ENCODE measurements at places on chromosomes 13 and 19. TPM values are rescaled to one million over a fixed set of nuclear protein-coding genes. Genes with fewer than 3 reads are reported as not detected.

- DNase-seq, result peak; percentile 84
- peaks cover 18% of the 10 kb centered on the region for H3K36me3 ChIP-seq
- H3K27me3 ChIP-seq, result no peaks in the 10 kb centered on the region
Observed at GRCh38 chr19:662962-663681, at the start of gene RNF126. TSS of gene RNF126 (minus strand) at chr19:663214. CDS start at chr19:663121, 93 bp downstream.

DNA sequence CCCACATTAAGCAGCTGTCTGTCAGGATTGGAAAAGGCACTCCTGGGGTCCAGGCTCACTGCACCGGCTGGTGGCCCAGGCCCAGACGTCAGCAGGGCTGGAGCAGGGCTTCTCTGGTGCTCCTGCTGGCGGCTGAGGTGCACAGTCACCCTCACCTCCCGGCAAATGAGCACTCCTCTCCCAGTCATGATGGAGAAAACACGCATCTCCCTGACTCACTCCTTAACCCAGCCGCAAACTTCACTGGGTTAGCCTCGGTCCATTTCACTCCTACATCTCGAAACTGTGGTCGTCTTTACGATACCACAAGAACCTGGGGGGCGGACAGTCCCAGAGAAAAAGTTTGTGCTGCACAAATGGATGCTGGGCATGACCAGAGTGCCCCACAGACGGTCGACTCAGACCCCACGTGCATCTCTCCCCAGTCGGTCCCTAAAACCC, 3.3 kb upstream of the RASA3 start:
- no peak for DNase-seq
- H3K4me3 ChIP-seq, result no peak overlapping the region
- H3K27ac ChIP-seq, result no peak overlapping the region
- peaks cover 3% of the 10 kb centered on the region for H3K36me3 ChIP-seq
- H3K4me1 ChIP-seq, result peaks cover 16% of the 10 kb centered on the region

DNA sequence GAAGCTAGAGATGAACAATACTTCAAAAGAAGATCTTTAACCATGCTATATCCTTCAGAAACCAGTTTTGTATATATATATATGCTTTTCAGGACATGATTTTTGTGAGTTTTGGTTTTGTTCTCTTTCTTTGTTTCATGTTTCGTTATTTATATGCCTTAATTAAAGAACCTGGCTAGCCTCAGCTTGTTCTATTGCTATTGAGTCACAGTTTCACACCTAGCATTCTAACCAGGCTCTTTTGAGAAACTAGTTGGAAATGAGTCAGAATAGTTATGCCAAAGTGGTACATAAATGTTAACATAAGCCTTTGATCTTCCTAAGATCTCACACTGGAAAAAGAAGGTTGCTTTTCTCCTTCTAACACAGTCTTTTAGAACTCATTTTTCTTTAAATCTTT, 1925.2 kb downstream of the OLFM4 start:
- no peaks in the 10 kb centered on the region for H3K36me3 ChIP-seq
- no peaks in the 10 kb centered on the region for H3K4me1 ChIP-seq
- no peak overlapping the region for H3K27ac ChIP-seq
- H3K27me3 ChIP-seq, result no peaks in the 10 kb centered on the region

DNA sequence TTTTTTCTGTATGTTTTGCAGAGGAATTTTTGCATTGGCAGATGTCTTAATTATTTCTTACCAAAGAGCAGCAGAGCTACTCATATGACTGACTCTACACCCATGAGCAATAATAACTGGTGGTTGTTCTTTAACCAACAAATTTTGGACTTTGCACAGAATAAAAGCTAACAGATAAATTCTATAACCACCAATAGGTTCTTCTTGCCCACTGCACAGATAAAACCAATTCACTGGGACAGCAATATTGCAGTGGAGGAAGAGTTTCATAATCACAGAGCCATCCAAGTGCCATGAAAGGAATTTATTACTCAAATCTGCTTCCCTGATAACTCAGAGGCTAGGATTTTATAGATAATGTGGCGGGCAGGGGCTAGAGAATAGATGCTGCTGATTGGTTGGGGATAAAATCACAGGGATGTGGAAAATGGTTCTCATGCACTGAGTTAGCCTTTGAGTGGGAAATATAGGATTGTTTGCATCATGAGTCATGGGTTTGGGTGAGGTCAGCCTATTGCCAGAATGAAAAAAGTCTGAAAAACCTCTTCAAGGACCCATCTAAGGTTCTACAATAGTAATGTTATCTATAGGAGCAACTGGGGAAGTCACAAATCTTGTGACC, 104.3 kb upstream of the PCDH17 start:
- no peaks in the 10 kb centered on the region for H3K4me1 ChIP-seq
- H3K27ac ChIP-seq, result no peak overlapping the region
- H3K4me3 ChIP-seq, result no peak overlapping the region
- no peaks in the 10 kb centered on the region for H3K36me3 ChIP-seq

GRCh38 chr13:37288057-37288720, 182.7 kb upstream of the CSNK1A1L start:
- DNase-seq, result no peak
- H3K27ac ChIP-seq, result no peak overlapping the region
- H3K27me3 ChIP-seq, result no peaks in the 10 kb centered on the region
- no peaks in the 10 kb centered on the region for H3K36me3 ChIP-seq
- H3K4me3 ChIP-seq, result no peak overlapping the region

The MISP3 gene
- 5.3 TPM for total RNA-seq

The GAS6 gene
- 0.32 TPM for total RNA-seq

Measured in activated T-helper 2 cell treated with anti-CD3 and anti-CD28 coated beads, Interferon-gamma antibody, Interleukin-2, Interleukin-4, amounts not matched to agents 10 μg/mL and 5 μg/mL and 100 μg/mL, durations not matched to agents 14 hours and 24 hours and 36 hours (primary cell).